Mesothelial cell of epicardium (in vitro differentiated cells): ENCODE measurements at places on chromosomes 11 and 22. TPM values are rescaled to one million over a fixed set of nuclear protein-coding genes. Genes with fewer than 3 reads are reported as not detected.
A peak's percentile ranks its signal among the peaks of the same experiment; 100 is the strongest.

Gene NOX4
- 14.3 to 17.9 TPM (median 15.2 TPM) in 3 replicates for total RNA-seq

- no peak for DNase-seq
These were observed 682.8 kb upstream of the KIRREL3 start for GRCh38 chr11:127683321-127683720.

Gene SMIM35
- total RNA-seq, result not detected in 3 replicates

DNA sequence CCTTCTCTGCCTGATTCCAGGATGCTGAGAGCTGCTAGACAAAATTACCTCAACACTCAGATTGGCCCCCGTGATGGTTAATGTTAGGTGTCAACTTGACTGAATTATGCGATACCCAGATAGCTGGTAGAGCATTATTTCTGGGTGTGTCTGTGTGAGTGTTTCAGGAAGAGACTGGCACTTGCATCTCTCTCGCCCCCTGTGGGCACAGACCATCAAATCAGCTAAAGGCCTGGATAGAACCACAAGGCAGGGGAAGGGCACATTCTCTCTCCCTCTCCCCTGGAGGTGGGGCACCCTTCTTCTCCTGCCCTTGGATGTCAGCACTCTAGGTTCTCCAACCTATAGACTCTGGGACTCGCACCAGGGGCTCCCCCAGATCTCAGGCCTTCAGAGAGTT lies 79.7 kb downstream of the KIRREL3 start:
- DNase-seq, result no peak

Gene IGLL1
- not detected in 3 replicates for total RNA-seq

DNA sequence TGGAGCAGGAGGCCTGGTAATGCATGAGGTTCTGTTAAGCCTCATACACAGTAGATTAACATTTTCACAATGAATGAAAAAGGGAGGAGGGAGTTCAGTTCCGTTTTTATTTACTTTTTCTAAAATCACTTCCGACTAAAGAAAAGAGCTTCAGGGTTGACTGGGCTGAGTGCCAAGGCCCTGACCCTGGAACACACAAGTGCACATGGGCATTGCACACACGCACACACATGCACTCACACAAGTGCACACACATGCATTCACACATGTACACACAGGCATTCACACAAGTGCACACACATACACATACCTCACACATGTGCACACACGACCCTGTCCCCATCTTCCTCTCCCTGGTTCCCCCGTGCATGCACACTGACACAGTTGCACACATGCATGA lies 303.3 kb downstream of the BRD1 start:
- DNase-seq, result no peak

DNA sequence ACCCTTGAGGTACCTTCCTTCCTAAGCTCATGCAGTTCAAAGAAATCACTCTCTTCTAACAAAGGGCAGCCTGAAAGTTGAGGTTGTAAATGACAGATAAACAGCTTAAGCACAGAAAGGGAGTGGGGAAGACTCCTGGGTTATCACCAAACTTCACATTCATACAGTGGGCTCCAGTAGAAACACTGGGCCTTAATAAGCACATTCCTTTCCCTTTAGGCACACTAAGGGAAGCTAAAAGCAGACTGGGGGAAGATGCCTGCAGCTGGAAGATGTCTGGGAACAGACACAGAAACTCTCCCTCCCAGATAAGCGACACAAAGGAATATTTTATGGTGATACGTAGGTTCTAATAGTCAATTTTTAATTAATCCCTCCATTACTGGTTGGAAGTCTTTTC lies 350.3 kb upstream of the MPPED2 start:
- DNase-seq, result no peak

Gene C1QTNF4
- total RNA-seq, result 4.7 to 5.6 TPM (median 4.7 TPM) in 3 replicates

DNA sequence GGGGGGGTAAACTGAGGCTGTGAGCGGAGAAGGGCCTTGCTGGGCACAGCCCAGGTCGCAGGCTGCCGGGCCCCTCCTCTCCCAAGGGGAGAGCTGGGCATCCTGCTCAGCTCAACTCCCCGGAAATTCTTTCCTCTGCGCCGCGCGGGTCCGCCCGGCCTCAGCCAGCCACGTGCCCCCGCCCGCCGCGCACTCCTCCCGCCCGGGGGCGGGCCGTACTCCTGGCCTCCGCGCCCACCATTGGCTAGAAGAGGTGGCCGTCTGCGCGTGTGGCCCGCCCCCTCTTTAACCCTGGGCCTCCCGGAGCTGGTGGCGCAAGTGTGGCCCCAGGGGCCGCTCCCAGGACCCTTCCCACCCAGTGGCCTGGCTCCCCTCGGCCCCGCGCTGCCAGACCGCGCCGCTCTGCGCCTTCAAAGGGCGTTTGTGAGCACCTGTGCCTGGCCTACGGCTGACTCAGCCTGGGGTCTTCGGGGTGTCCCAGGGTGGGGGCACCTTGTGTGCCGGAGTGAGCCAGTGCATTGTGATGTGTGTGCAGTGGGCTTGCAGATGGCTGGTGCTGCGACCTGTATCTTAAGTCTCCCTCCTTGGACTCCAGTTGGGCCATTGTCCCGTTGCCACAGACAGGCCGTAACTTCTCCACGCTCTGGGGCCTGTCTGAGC lies 2.0 kb downstream of the MRGPRF start:
- peak; percentile 87 for DNase-seq

DNA sequence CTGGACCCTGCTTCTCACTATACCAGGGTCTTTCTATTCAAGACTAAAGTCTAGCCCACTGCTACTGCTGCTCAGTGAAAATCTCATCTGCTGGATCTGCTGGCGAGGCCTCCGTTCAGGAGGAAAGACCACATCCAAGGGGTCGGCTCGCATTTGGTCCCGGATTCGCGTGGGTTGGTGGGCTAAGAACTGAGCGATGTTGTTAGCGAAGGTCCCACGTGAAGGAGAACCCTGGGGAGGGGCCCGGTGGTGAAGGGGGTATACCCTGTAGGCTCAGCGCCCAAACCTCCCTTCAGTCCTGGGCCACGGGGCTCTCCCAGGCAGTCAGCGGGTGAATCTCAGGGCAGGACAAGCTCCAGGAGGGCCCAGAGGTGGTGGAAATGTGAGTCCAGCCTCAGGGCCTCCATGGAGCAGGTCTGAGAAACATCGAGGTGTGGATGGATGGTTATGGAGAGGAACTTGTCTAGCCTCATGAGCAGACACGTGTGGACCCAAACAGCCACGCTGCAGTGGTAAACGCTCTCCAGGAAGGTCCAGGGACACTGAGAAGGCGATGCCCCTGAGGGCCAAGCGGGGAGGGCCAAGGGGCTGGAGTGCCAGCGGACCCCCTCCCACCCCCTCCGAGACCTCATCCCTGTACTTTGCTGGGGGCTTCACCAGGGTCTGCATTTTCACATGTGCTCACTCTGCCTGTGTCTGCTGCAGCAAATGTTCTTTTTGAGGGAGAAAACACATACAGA lies 152.3 kb downstream of the CTTN start:
- DNase-seq, result no peak

Gene INS
- not detected in 3 replicates for total RNA-seq

DNA sequence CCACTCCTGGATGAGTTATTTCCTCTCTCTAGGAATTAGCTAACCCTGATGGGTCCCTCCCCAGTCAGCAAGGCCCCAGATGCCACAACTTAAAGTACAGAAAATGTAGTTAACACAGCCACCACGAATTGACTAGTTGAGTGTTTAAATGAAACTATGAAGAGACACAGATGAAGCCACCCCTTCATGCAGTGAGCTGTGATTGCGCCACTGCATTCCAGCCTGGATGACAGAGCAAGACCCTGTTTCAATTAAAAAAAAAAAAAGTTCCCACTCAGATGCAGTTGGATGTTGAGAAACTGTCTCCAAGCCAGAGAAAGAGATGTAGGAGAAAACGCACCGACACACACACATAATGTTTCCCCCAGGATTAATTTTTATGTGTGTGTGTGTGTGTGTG lies 53.3 kb downstream of the SCN3B start:
- DNase-seq, result no peak

GRCh38 chr11:395866-396265 lies 1.9 kb downstream of the PKP3 start:
- no peak for DNase-seq

Gene NXPE2
- 0.20 to 0.34 TPM (median 0.22 TPM) in 3 replicates for total RNA-seq

GRCh38 chr11:102653744-102654291 lies 28.7 kb upstream of the MMP20 start:
- no peak for DNase-seq
